ENCODE measurements at places on chromosomes 4 and X. TPM values are rescaled to one million over a fixed set of nuclear protein-coding genes. Genes with fewer than 3 reads are reported as not detected.
A peak's percentile ranks its signal among the peaks of the same experiment; 100 is the strongest.

Gene MND1
- 3.7 TPM for total RNA-seq

Gene TREX2
- 2.9 TPM for total RNA-seq

Gene ERCC6L
- 0.41 TPM for total RNA-seq

Gene MAGEA10
- total RNA-seq, result not detected

Gene SPACA5
- total RNA-seq, result not detected

Gene SLC7A11
- total RNA-seq, result 33.0 TPM

GRCh38 chr4:54228961-54229501 is at the start of gene PDGFRA:
TSS of gene PDGFRA (plus strand) at chr4:54229293. CDS start at chr4:54258769, 29,476 bp downstream.
- DNase-seq, result peak; percentile 35

- no peak for DNase-seq
These were observed 1344.5 kb upstream of the PCDH7 start for GRCh38 chr4:29375716-29376115.

GRCh38 chrX:124529786-124530185 is 183.4 kb downstream of the SH2D1A start:
- DNase-seq, result no peak

Gene MAGEA12
- not detected for total RNA-seq

Gene MSX1
- total RNA-seq, result 2.9 TPM

Gene PFKFB1
- 0.41 TPM for total RNA-seq

- DNase-seq, result peak; percentile 4
These were observed 60.6 kb downstream of the GABRA2 start for GRCh38 chr4:46329118-46329976.

Gene PNMA3
- 12.6 TPM for total RNA-seq

DNA sequence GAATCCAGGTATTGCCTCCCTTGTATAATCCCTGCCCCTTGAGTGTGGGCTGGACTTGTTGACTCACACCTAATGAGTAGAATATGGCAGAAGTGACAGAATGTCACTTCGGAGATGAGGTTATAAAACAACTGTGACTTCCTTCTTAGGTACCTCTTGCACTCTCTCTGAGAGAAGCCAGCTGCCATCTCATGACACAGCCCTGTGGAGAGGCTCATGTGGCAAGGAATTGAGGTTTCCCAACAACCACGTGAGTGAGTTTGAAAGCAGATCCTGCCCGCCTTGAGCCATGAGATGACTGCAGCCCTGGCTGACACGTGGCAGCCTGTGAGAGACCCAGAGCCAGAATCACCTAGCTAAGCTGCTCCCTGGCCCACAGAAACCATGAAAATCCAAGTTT is 13.5 kb downstream of the ASB11 start:
- DNase-seq, result no peak

DNA sequence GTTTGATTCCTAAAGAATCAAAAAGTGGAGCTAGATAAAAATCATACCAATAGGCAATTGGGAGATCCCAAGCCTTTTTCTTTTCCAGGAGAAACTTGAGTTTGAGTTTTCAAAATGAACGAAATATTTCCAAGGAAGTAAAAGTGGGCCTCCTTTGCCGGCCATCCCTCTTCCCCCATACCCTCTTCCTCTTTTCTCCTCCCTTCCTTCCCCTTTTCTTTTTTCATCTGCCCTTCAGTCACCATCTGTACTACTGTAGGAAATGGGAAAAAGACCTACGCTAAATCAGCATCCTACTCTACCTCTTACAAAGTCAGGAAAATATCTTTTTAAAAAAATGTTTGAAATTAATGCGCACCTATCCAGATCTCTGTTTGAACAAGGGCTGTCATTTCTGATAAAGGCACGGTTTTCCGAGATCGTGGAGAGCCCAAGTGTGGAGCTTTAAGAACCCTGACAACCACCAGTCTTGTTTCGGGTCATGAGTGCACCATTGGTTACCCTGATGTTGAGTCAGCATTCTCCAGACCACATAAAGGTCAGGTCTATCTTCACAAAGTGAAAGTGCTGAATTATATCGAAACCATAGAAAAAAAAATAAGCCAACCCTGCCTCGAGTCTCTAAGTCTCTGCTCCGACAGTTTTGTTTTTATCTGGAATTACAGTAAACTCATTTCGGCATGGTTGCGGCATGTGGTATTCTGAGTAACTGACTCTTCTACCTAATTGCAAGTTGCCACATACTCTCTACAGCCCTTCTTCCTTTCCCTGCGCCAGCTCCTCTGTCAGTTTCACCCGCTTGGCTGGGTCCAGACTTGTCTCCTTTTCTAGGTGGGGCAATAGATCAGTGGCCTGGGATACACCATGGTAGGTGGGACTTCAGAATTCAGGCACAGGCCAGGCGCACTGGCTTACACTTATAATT is 140.2 kb upstream of the KLF3 start:
- DNase-seq, result no peak

DNA sequence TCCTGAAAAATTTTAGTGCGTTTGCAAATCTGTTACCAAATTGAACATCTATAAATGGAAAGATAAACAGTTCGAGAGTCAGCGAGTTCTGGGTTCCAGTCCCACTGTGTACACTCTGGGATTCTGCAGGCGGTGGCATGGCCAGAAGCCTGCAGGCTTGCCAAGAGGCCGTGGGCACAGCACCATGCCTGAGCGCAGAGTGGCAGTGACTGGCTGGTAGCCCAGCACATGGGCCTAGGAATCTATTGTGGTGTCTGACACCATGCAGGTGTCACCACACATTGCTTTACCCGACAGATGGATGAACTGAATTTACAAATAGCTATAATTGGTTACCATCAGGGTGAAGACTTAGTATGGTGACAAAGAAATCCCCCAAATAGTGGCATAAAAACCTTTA is 71.7 kb upstream of the TLR3 start:
- no peak for DNase-seq

- DNase-seq, result no peak
These were observed 63.3 kb upstream of the RELL1 start for GRCh38 chr4:37749398-37749988.

DNA sequence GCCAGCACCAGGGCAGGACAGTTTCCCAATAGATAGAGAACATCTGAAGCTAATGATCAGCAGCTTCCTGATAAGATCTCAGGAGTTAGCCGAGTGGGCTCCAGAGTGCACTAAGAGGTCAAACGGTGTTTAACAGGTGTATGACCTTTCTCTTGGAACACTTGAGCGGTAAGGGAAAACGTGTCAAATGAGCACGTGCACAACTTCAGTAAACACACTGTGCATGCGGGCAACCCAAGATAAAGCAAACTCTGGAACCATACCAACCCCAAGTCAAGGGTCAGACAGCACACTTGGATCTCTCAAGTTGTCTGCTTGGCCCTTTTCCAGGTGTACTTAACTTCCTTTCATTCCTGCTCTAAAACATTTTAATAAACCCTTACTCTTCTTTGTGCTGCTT is 1941.5 kb upstream of the PCDH10 start:
- DNase-seq, result no peak

- no peak for DNase-seq
These were observed 92.3 kb upstream of the ADRA2C start for GRCh38 chr4:3673716-3674478.

DNA sequence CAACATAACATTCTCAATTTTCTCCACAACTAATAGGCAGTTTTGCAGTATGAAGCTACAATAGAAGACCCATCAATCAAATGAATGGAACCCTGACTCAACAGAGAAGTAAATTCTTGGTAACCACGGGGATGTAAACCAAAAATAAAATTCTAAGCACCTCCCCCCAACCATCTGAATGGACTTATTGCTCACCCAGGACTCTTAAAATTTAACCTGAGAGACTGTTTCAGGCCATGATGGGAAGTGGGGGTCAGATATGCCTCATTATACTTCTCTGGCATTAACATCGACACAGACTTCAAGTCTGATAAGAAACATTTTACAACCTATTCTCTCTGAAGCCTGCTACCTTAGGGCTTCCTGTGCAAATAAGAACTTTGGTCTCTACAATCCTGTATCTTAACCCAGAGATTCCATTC is 620.9 kb downstream of the TLL1 start:
- no peak for DNase-seq

All from frontal cortex (tissue), 4 donors.